ENCODE measurements at places on chromosomes 5 and 9.

DNA sequence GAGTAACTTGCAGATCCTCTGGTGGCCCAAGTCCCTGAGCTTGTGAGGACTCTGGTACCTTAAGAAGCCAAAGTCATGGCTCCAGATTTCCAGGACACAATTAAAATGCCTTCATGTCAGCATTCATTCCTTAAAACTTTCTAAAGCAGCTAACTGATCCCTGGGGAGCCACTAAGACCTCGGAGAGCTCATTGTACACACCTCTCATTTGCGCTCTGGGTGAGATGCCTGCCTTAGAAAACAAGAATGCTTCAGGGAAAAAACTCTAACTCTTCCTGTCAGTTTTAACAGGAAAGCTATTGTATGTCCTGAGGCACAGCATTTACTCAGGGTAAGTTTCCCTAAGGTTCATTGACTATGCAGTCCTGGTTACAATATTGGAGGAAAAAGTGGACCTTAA lies 285.0 kb downstream of the EFNA5 start:
- DNase-seq = no peak

GRCh38 chr5:143222287-143223231 lies 180.9 kb downstream of the NR3C1 start:
- peak; percentile 95 for DNase-seq

- peak; percentile 42 for DNase-seq
Measured at GRCh38 chr5:112977440-112977861, 853 bp downstream of the DCP2 start.

GRCh38 chr5:59253625-59254024 lies 639.9 kb downstream of the PDE4D start:
- DNase-seq = no peak

GRCh38 chr5:31273631-31274378 lies 80.3 kb downstream of the CDH6 start:
- DNase-seq = no peak

Data from Kasumi-1 (cell line).